ENCODE measurements at places on chromosomes 7 and 10. TPM values are rescaled to one million over a fixed set of nuclear protein-coding genes. Genes with fewer than 3 reads are reported as not detected.

DNA sequence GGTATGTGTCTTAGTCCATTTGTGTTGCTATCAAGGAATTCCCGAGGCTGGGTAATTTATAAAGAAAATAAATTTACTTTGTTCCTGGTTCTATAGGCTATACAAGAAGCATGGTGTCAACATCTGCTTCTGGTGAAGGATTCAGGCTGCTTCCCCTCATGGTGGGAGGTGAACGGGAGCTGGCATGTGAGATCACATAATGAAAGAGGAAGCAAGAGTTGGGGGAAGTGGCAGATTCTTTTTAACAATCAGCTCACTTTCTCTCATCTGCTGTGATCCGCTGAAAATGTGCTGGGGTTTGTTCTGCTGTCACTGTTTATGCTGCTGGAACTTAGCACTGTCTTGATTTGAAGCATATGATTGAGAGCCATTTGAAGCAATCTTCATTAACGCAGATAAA, 730.0 kb upstream of the SORCS1 start:
- H3K36me3 ChIP-seq: no peaks in the 10 kb centered on the region
- DNase-seq: no peak
- H3K4me1 ChIP-seq: no peaks in the 10 kb centered on the region
- H3K27me3 ChIP-seq: no peaks in the 10 kb centered on the region

DNA sequence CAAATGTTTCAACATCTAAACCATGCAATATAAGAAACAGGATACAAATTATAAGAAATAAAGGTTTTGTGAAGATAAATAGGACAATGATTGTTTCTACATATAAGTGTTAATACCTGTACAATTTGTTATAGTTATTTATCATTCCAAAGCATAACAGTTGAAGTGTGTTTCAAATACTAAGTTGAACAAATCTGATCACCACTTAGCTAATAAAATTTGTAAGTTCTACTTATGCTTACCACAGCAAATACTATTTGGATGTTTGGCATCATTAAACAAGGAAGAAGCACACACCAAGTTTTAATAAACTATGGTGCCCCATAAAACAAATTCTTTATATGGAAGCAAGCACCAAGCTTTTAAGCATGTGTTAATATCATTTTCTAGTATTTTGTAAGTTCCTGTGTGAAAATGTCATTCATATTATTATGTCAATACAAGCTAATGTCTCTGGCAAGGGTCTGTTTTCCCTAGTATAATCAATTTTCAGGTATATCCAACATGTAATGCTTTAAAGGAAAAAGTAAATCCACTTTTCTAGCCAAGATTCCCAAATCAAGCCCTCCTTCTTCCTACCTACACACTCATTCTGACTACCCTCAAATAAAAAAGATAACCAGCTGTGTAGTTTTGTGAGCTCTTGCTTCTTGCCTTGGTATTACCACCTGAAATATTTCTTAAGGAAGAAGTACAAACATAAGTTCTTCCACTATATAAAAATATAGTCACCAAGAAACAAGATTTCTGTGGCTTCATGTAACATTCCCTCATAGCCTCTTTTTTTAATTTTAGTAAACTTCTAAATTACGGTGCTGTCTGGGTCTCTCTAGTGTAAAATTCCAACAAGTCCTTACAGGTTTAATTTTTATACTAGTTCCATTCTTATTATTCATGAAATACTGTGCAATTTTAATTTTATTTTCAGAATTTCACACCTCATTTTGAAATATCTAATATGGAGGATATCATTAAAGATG, 9.2 kb downstream of the SKAP2 start:
- peaks cover 60% of the 10 kb centered on the region for H3K27me3 ChIP-seq
- no peak overlapping the region for H3K27ac ChIP-seq
- no peaks in the 10 kb centered on the region for H3K36me3 ChIP-seq
- DNase-seq: no peak
- no peaks in the 10 kb centered on the region for H3K4me1 ChIP-seq
- no peak overlapping the region for H3K4me3 ChIP-seq

DNA sequence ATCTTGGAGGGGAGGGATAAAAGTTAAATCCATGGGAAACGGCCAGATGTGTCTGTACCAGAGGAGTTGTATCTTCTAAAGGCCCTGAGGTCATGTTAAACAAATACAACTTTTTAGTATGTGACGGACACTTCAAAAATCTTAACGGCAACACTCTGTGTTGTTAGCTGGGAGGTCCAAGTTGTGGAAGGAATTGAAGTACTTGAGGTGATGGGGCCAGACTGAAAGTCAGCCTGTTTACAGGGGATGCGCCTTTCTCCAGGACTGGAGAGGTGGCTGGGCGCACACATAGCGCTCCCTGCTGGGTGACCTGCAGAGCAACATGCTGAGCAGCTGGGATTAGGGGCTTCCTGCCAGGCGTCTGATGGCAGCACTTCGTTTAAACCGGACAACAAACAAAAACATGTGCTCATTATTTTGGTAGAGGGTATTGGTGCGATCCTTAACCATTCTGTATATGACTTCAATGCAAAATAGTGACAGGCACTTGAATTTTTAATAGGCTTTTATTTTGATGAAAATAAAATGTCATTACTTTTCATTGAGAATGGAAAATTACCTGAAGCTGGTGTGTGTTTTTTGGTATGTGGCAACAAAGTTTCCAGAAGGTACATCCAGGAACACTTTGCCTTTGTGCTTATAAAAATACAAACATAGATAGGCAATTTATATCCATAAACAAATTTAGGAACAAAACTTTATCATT, 198.2 kb downstream of the MLLT10 start:
- no peak overlapping the region for H3K4me3 ChIP-seq
- peaks cover 20% of the 10 kb centered on the region for H3K36me3 ChIP-seq
- H3K4me1 ChIP-seq: peaks cover 20% of the 10 kb centered on the region
- no peaks in the 10 kb centered on the region for H3K27me3 ChIP-seq
- peak; percentile 54 for DNase-seq
- H3K27ac ChIP-seq: no peak overlapping the region

- no peaks in the 10 kb centered on the region for H3K4me1 ChIP-seq
- no peaks in the 10 kb centered on the region for H3K36me3 ChIP-seq
- no peak overlapping the region for H3K4me3 ChIP-seq
- no peaks in the 10 kb centered on the region for H3K27me3 ChIP-seq
Observed at GRCh38 chr10:70064486-70064885, 11.8 kb downstream of the MACROH2A2 start.

DNA sequence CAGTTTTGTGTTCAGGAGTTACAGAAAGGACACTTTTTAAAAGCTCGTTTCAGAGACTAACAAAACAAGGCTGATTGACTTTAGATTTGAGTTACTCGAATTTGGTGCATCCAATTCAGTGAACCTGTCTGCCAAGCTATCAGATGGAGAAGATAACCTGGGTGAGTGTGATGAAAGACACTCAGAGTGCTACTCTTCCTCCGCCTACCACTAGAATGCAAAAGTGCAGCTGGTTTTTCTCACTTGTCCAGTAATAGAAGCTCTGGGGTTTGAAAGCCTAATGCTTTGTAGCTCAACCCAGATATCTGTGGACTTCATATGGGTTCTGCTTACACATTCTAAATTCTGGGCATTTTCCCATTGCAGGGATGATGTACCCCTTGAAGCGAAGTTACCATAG, 82.8 kb upstream of the NPY start:
- H3K36me3 ChIP-seq: no peaks in the 10 kb centered on the region
- no peak overlapping the region for H3K27ac ChIP-seq
- no peaks in the 10 kb centered on the region for H3K4me1 ChIP-seq
- DNase-seq: no peak

ATOH7 gene
- 0.19 TPM for total RNA-seq

GRCh38 chr7:8931906-8932646, 498.7 kb downstream of the NXPH1 start:
- no peaks in the 10 kb centered on the region for H3K36me3 ChIP-seq
- H3K27ac ChIP-seq: no peak overlapping the region
- peak; percentile 70 for DNase-seq
- no peaks in the 10 kb centered on the region for H3K4me1 ChIP-seq
- no peaks in the 10 kb centered on the region for H3K27me3 ChIP-seq

DNA sequence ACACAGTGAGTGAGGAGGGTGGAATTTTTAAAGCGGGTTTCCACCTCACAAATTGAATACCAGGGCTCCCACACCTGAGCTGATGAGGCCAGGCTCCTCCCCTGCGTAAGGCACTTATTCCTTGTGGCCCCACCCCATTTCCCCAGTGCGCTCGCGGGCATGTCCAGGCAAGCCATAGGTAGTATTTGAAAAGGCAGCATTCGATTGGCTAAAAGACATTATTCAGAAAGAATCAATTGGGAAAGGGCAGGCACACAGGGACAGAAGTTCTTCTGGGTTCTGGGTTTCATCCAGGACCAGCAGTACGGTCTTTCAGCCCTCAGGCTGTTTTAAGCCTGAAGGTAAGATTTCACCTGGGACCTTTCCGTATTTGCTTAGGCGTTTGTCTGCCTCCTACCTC, 222.3 kb downstream of the BBS9 start:
- H3K36me3 ChIP-seq: no peaks in the 10 kb centered on the region
- DNase-seq: no peak
- H3K4me3 ChIP-seq: no peak overlapping the region
- no peak overlapping the region for H3K27ac ChIP-seq
- no peaks in the 10 kb centered on the region for H3K4me1 ChIP-seq
- H3K27me3 ChIP-seq: no peaks in the 10 kb centered on the region

PCGF5 gene
- total RNA-seq: 28.2 TPM

CCDC172 gene
- not detected for total RNA-seq

DNA sequence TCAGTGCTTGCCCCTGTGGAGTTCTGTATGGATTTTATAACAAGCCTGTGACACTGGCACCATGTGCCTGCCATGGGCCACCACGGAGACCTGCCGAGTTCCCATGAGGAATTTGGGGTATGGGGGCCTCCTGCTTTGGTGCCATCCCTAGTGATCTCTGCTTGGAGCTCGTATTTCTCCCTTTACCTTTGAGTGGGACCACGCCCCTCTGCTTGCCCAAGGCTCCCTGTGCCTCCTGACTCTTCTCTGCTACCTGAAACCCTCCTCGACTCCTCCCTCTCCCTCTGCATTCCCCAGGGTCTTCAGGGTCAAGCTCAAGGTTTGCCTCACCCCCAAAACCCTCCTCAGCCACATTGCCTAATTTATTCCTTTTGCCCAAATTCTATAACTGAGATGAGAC, 225.0 kb downstream of the BUB3 start:
- H3K4me3 ChIP-seq: no peak overlapping the region
- no peak for DNase-seq
- no peaks in the 10 kb centered on the region for H3K36me3 ChIP-seq
- H3K4me1 ChIP-seq: no peaks in the 10 kb centered on the region
- H3K27ac ChIP-seq: no peak overlapping the region

DNA sequence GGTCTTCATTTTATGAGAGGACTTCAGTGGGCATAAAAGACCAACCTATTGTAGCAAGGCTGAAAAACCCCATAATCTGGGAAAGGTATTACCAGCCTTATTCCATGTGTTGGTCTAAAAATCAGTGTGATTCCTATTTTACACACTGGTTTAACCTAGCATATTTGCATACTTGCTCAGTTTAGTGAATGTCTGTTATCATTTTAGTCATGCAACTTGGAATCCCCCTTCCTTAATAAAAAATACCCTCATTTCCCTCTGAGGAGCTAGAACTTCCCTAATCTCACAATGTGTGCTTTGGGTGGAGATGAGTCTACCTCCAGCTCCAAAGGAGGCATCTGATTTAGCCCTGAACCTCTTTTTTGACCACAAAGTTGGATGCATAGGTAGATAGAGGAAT, 312.8 kb upstream of the SORCS1 start:
- no peaks in the 10 kb centered on the region for H3K36me3 ChIP-seq
- DNase-seq: no peak
- no peaks in the 10 kb centered on the region for H3K27me3 ChIP-seq

GRCh38 chr7:103912891-103913605, 76.4 kb downstream of the RELN start:
- no peak overlapping the region for H3K4me3 ChIP-seq
- H3K4me1 ChIP-seq: no peaks in the 10 kb centered on the region
- no peaks in the 10 kb centered on the region for H3K27me3 ChIP-seq
- H3K36me3 ChIP-seq: no peaks in the 10 kb centered on the region
- peak; percentile 6 for DNase-seq

WNT8B gene
- not detected for total RNA-seq
